ENCODE measurements at places on chromosomes 5 and 9.

GRCh38 chr9:105963343-105964099 lies 269.2 kb downstream of the TMEM38B start:
- DNase-seq = no peak

- DNase-seq = peak; percentile 59
Measured at GRCh38 chr5:80399526-80400239, 8.2 kb upstream of the ZFYVE16 start.

DNA sequence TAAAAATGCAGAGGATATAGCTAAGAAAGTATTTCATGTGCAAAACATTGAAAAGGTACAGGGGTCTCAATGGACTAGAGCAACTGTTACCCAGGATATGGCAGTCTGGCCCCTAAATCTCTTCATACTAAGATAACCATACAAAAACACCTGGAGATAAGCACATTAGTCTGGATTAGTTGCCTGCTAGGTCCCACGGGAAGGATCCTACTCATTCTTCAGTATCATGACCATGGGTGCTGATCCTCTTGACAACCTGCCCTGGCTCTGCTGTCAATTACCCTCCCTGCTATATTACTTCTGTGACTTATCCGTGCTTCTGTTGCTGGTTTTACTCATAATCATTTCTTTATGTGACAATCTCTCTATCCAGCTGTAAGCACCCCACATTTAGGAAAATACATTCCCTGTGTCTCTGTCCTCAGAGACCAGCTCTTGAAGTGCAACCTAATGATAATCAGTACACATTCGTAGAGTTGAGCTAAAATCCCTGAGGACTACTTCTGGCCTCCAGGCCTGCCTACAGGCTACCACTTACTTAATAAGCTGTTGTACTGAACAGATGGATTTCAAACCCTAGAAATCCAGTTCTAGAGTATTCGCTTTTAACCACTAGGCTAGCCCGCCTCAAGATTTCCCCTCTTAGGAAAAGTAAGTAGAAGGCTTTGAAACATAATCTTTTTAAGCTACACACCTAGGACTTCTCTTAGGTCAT lies 190.5 kb upstream of the OR13F1 start:
- DNase-seq = no peak

DNA sequence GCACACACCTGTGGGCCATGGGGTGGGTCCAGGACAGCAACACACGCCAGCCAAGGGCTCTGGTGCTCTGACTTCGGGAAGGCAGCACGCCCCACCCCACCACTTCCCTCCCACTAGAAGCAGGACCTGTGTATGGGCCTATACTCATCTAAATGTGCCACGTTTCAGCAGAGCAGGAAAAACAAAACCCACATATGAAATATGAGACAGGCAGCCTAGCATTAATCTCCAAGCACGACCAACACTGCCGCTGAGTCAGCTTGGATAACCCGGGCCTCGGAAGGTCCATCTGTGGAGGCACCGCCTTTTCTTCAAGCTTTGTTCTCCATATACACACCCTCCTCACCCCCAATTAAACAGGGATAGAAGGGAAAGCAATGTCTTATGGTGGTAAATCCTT lies 203.1 kb downstream of the ROR2 start:
- DNase-seq = peak; percentile 72
